ENCODE measurements at places on chromosomes 3 and 15. TPM values are rescaled to one million over a fixed set of nuclear protein-coding genes. Genes with fewer than 3 reads are reported as not detected.

GRCh38 chr3:192514754-192515663 lies 212.3 kb downstream of the FGF12 start:
- peak; percentile 75 for DNase-seq

DNA sequence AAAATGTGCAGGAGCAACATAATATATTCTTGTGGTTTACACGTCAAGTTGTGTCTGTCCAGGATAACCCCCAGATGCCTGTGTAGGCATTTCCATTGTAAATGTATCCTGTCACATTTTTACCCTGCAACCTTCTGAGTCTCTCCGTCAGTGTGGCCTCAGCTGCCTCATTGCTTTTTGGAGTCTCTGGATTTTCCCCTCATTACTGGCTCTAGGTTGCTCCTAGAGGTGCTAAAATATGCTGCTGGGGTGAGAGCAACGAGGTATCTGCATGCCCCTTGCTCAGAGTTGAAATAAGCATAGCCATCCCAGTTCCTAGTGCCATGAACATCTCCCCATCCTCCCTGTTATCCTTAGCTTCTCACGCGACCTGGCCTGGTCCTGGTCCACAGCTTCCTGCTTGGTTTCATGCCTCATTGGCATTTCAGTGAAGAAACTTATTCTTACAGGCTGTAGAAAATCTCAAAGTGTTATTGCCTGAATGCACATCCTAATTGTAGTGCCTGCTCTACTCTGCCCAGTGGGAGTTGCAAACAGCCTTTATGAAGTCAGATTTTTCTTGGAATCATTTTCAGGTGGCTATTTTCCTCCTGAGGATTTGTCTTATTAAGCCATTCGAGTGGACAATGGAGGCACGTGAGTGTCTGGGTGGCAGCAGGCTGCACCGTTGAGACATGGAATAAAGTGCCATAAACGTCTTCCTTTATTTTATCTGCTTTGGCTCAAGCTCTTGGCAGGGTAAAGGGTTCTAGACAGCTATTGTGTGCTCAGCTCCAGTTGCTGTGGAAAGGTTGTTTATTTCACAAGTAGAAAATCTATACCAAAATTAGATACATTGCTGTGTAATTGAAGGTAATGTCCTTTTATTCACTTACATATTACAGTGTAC lies 33.2 kb downstream of the OXNAD1 start:
- no peak for DNase-seq

GRCh38 chr3:143465666-143466065 lies 346.1 kb downstream of the CHST2 start:
- no peak for DNase-seq

DNA sequence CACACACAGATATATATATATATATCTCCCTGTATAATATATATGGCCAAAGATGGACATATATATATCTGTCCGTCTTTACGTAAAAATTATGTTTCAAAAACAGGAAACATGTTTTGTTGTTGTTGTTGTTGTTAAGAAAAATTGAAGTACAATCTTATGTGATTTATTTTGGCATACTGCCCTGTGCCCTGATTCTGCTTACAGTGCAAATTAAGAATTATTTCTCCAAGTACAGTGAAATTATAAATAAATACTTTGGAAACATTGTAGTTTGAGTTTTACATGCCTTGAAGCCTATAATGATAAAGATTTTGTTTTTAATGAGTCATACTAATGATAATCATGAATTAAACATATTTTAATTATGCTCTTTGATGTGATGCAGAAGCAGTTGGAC lies 994.9 kb downstream of the DIPK2A start:
- no peak for DNase-seq

DNA sequence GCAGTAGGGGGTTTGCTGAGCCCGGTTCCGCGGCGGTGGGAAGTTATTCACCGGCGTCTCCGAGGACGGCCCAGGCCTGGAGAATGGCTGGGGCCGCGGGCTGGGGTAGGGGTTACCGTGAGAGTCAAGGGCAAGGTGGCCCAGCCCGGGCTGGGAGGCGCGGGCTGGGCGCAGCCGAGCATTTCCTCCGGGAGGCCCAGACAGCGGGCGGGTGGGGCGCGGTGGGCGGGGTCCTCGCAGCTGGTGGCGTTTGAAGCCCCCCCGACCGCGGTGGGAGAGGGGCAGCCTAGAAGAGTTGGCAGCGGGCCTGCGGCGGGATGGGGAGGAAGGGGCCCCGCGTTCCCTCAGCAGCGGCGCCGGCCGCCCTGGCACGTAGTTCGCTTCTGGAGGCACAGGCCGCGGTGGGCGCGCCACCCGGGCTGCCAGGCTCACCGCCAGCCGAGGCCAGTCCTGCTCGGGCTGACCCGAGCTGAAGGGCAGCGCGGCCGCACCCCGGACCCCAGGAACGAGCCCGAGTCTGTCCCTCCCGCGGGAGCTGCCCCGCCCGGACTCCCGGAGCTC lies 960 bp upstream of the KLF13 start:
- DNase-seq: no peak

Gene GPR171
- total RNA-seq: not detected

All from type B pancreatic cell (in vitro differentiated cells).